ENCODE measurements at places on chromosomes 4 and X.

DNA sequence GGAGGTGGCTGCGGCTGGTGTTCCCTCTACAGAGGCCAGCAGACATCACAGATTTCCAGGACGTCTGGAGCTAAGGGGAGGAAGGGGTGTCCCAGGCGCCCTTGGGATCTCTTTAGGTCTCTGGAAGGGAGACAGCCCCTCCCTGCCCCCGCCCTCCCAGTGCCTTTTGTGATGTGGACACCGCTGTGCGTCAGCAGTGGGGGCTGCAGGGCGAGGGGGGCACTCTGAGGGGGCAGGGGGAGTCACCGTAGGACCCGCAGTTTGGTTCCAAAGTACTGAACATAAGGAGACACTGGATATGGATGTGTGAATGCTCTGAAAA is 25.6 kb upstream of the MXD4 start:
- no peak for DNase-seq

DNA sequence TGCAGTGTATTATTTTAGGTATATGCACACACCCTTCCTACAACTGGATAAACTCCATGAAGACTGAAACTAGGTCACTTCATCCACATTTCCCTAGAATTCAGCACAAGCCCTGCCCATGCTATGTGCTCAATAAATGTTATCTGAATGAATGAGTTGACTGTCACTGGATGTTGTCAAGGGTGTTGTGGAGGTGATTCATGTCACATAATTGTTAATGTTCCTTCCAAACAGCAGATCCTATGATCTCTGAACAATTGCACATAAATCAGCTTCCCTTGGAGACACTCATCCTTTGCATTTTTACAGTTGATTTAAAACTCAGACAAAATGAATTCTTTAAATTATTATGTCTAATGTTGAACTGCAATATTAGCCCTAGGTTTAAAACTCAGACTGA is 154.7 kb downstream of the TSPAN5 start:
- DNase-seq = no peak

DNA sequence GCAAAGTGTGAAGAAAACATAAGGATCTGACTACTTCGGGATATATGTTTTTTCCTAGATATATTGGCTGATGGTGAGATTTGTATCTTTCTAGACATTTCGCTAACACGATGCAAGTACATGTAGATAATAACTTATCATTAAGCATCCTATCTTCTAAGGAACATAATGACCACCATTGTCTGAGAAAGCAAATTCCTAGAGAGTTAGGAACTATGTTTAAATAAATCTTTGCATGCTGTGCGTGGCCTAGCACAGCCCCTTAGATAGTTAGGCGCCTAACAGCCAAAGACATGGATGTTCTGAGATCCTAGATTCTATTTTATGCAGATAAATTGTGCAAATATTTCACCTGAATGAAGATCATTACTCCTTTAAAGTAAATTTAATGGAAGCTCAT is 3.0 kb downstream of the COL4A6 start:
- DNase-seq = no peak

- DNase-seq = no peak
Measured at GRCh38 chr4:185956544-185956940, 112.4 kb upstream of the TLR3 start.

GRCh38 chr4:87717276-87718031 is 67.4 kb downstream of the DMP1 start:
- DNase-seq = no peak

DNA sequence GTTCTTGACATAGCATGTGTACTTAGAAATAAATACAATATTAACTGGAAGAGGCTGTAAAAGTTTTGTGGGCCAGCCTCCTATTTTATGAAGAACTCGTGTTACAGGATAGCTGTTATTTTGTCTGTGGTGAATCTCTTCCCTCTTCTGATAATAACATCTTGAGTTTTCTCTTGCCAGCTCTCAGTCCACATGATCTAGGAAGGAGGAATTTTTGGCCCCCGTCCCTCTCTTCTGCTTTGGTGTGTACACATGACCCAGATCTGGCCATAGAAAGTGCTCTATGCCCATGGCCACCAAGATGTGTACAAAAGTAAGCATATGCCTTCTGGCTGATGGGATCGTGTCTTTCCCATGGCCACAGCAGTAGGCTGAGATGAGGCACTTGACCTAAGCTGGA is 108.0 kb upstream of the LEF1 start:
- DNase-seq = no peak

DNA sequence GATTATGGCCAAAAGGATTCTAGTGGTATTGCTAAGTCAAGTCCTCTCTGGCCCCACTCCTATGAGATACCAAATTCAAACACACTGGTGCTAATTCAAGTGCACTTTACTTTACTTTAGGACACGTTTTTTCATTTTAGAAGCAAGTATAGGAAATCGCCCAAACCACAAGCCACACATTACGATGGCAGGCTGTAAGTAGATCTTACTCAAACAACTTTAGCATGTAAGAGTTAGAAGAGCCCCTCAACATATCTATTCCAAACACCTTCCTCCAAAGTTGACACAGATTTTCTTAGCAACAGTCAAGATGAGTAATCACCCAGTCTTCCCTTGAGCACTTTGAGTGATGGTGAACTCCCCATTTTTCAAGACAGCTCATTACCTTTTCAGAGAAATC is 43.6 kb downstream of the DRD5 start:
- DNase-seq = no peak

All from NCI-H774 (cell line).